T-helper 9 cell (primary cell): ENCODE measurements at places on chromosomes 7 and 10.
A peak's percentile ranks its signal among the peaks of the same experiment; 100 is the strongest.

DNA sequence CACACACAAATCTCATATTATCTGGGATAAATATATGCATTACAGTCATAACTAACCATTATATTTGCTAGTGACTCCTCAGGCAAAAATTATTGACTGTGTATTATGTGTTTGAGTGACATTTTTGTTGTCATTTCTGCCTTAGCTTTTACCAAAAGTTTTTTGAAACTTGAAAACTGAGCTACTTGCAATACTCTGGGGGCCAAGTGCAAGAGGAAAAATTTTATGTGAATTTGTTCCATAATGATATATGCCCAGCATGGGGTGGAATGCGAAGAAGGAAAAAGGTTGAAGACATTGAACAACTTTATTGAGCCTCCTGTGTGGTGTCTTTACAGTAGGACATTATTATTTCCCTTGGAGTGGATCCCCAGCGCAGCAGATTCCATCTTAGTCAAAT is 176.8 kb upstream of the FERD3L start:
- no peak for DNase-seq

DNA sequence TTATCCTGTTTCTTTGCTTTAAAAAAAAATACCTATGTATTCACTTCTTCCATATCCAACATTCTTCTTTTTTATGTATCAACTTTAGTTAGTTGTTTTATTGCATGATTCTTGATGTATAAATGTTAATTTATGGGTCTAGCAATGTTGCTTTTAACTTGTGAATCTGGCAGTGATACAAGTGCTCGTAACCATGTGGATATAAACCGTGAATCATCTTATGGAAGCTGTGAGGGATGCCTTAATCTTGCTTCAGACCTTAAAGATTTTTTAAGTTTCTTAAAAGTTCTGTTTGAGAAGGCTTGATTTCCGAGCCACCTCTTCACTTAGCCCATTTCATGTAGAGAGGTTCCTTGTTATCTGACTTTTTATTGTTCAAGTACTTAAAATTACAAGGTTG is 25.9 kb downstream of the HELLS start:
- DNase-seq, result no peak

- no peak for DNase-seq
Measured at GRCh38 chr7:111532625-111533024, 29.7 kb downstream of the IMMP2L start.

DNA sequence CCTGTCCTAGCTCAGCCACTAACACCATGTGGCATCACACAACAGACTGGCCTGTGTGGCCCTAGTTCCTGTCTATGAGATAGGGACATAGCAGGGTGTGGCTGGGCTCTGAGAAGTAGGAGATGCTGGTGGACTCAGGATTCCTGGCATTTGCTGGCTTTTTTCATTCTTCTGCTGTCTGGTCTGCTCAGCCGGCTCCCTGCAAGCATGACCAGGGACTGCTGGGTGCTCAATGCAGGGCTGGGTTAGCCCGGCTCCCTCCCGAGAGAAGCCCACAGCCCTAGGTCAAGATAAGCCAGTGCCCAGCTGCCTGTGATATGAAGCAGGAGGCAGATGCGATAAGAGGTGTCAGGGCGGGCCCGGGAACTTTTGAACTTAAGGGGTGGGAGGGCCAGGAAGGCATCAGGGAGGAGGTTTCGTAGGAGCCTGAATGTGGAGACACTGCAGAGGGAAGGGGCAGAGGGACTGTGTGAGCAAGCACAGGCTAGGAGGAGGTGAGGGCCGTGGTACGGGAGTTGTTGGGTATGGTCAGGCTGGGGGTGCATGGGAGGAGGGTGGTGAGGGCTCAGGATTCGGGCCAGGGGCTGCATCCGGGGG is 3.5 kb downstream of the AQP1 start:
- DNase-seq, result no peak

- no peak for DNase-seq
Measured at GRCh38 chr10:33122014-33122809, 164.2 kb upstream of the ITGB1 start.

GRCh38 chr10:35206274-35206673 is 79.6 kb downstream of the CREM start:
- DNase-seq, result no peak

DNA sequence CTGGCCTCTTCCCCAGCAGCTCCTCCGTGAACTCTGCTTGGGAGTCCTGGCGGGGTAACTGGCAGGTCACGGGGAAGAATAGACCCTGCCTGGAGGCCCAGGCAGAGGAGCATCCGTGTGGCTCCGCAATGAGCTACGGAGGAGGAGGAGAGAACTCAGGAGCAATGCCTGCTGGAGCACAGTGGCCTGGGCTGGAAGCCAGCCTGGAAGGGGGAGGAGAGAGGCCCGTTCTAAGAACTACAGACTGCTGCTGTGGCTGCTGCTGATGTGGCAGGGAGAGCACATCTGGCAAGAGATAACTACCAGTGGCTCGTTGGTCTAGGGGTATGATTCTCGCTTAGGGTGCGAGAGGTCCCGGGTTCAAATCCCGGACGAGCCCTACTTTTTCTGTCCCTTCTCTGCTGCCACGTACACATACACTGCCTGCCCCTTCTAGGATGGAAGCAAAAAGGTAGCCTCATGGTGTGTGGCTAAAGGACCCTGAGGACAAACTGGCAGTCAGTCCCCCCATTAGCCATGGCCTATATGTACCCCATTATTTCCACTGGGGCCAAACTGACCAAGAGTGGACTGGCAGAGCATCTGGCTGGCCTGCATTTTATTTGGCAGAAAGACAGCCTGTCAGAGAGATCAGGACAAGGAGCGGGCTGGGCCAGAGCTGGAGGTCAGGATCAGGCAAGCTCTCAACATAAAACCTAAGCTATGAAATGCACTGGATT is 7.7 kb upstream of the OPN1SW start:
- no peak for DNase-seq

GRCh38 chr7:80826520-80827238 is 92.2 kb downstream of the SEMA3C start:
- no peak for DNase-seq

DNA sequence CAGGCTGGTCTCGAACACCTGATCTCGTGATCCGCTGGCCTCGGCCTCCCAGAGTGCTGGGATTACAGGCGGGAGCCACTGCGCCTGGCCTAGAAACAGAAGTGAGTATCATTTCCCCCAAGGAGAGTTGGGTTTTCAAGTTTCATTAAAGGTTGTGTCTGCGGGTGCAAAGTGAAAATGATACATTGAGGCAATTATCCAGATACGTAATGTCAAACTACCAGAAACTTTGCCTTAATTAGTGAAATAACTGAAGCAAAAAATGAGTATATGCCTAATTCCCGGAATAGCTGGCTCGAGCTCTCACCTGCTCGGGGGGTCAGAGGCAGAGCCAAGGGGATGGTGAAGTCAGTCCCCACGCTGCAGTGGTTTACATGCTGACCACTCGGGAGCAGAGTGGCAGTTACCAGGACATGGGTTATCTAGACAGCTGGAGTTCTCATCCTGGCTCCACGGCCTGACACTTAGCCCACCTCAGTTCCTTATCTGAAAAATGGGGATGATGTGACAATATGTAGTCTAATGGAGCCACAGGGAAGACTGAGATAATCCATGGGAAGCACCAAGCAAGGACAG is 25.5 kb downstream of the CHST15 start:
- DNase-seq, result no peak

DNA sequence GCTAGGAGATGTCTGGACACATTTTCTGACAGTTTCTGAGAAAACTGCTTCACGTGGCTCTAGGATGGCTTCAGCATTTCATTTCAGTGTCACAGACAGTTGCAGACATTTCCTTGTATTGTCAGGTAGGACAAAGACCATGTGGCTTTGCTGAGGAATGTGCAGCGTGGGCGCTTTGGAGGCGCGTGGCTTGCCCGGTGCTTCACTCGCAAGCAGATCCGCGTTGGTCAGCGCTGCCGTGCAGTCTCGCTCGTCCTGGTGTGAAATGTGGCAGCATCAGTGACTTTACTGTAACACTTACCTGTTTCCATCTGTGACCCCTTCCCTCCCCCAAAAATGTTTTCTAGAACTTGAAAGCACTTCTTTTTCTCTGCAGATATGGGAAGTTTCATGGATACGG is 340.5 kb downstream of the SDK1 start:
- DNase-seq, result no peak

DNA sequence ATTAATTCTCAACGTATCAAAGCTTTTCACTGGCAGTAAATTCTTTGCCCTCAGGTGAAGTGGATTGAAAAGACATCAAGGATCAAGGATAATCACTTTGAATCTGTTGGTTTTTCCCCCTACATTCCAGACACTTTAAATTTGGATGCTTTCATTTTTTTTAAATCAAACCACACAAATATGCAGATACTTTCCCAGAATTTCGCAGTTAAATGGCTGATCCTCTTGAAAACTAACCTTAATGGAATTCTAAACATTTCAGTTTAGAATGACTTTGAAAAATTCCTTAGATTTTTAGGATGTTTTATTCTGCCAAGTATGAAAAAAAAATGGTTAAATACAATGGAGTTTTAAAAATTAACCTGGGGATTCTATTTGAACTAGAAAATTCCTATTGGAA is 325.9 kb downstream of the GFRA1 start:
- DNase-seq, result no peak

DNA sequence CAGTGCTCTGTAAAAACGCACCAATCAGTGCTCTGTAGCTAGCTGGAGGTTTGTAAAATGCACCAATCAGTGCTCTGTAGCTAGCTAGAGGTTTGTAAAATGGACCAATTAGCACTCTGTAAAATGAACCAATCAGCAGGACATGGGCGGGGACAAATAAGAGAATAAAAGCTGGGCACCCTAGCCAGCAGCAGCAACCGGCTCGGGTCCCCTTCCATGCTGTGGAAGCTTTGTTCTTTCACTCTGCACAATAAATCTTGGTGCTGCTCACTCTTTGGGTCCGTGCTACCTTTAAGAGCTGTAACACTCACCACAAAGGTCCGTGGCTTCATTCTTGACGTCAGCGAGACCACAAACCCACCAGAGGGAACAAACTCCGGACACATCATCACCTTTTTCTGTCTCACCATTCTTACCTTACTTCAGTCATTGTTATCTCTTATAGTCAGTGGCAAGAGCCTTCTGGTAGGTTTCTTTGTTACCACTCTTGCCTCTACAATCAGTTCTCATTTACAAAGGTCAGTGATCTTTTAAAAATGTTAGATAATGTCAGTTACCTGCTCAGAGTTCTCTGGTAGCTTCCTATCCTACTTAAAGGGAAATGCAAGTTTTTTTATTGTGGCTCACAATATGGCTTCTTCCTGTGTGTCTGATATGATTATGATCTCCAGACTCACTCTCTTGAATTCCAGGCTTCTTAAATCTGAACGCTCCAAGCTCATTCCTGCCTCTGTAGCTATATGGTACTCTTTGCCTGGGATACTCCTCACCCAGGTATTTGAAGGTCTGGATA is 4.5 kb downstream of the STAM start:
- peak; percentile 39 for DNase-seq

DNA sequence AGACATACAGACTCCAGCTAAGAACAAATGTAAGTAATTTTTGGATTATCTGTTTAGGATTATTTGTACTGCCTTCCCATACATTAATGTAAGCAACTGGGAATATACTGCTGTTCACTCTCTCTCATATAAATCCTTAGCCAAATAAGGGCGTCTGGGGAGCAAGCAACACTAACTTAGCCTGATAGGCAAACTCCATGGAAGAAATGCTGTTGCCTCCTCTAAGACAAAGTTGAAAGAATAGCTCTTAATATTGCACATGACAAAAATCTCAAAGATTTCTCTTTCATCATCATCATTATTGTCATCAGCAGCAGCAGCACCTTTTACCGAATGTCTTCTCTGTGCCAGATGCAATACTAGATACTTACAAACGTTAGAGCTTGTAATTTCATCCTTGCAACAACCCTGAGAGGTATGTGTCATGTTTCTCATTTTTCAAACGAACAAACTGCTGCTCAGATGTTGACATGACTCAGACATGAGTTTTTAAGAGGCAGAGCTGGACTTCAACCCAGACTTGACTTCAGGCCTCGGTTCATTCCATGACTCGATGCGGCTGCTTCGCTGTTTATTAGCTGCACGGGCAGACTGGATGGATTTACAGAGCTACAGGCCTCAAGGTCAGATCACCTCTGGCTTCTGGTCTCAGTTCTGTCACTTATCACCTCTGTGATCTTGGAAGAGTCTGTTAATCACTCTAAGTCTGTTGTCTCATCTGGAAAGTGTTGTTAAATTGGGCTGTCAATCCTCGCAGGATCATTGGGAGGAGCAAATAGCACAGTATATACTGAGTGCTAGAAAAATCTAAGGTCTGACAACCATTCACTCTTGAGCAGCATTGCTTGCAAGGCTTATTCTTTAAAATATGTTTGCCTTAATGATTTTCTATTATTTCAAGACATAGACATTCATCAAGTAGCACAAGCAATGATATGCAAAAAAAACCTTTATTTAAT is 126.3 kb upstream of the CELF2 start:
- DNase-seq, result no peak

DNA sequence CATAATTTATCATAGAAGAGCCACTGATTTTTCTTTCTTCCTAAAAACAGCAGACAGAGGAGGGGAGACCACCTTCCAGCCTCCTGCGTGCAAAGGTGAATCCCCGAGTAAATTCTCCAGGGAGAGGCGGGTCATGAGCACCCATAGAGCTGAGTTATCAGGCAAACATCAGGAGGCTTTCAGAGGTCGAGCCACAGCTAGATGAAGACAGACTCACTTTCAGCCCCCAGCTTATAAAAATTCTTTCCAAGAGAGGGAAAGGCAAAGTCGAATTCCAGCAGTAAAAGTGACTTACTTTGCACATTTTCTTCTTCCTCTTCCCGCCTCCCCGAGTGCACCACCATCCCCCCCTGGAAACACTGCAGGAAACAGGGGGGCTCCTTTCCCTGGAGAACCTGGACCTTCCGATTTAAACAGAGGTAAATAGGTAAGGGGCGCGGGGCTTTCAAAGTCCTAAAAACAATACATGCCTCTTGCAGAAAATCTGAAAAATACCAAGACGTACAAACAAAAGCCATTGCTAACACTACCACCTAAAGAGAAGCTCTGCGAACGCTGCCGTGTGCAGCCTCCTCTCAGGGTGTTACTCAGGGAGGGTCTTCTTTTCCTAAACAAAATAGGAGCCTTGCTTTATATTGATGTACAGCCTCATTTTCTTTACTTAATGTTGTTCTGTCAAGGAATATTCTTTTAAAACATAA is 163.8 kb downstream of the SVIL start:
- DNase-seq, result no peak

GRCh38 chr7:152591976-152592375 is 84.0 kb downstream of the XRCC2 start:
- no peak for DNase-seq

DNA sequence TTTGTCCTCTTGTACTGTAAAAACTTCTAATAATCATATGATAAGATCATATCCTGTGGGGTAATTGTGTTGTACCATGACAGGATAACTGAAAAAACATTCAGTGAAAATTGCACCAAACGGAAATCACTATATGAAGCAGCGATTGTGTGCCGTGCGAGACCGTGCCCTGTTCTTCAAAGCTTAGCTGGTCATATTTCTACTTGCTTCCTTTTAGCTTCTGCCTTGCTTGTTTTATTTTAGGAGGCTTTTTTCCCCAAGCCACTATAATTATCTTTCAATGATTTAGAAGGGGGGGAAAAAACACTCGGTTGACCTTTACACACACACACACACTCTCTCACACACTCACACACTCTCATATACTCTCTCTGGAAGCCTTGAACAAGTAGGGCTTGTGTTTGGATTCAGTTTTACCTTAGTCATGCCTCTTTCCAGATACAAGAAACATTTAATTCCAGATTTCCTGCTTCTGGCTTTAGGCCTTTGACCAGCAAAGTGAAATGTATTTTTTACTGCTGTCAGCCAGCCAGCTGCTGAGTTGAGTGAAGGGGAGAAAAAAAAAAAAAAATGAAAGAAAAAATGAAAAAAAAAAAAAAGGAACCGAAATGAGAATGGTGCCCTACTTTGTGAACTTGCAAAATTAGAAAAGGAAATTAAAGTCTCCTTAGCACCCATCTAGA is 181.4 kb downstream of the ARID5B start:
- no peak for DNase-seq
